Esophagus mucosa (tissue), 1 donor: ENCODE measurements at places on chromosomes 11 and 22.

DNA sequence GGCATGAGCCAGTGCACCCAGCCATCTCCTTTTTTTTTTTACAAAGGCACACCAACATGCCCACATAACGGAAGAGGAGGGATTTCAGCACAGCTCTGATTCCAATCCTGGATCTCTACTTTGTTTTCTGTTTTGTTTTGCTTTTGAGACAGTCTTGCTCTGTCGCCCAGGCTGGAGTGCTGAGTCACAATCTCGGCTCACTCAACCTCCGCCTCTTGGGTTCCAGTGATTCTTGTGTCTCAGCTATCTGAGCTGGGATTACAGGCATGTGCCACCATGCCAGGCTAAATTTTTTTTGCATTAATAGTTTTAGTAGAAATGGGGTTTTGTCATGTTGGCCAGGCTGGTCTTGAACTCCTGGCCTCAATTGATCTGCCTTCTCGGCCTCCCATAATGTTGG is 28.1 kb downstream of the VSTM5 start:
- no peak for ATAC-seq

DNA sequence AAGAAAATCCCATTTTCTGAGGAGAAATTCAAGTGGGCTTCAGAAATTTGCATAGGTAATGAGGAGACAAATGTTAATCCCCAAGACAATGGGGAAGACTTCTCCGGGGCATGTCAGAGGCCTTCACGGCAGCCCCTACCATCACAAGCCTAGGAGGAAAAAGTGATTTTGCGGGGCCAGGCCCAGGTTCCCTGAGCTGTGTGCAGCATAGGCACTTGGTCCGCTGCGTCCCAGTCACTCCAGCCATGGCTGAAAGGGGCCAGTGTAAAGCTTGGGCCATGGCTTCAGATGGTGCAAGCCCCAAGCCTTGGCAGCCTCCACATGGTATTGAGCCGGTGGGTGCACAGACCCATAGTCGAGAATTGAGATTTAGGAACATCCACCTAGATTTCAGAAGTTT is 570.7 kb downstream of the KCNA4 start:
- no peak for ATAC-seq

DNA sequence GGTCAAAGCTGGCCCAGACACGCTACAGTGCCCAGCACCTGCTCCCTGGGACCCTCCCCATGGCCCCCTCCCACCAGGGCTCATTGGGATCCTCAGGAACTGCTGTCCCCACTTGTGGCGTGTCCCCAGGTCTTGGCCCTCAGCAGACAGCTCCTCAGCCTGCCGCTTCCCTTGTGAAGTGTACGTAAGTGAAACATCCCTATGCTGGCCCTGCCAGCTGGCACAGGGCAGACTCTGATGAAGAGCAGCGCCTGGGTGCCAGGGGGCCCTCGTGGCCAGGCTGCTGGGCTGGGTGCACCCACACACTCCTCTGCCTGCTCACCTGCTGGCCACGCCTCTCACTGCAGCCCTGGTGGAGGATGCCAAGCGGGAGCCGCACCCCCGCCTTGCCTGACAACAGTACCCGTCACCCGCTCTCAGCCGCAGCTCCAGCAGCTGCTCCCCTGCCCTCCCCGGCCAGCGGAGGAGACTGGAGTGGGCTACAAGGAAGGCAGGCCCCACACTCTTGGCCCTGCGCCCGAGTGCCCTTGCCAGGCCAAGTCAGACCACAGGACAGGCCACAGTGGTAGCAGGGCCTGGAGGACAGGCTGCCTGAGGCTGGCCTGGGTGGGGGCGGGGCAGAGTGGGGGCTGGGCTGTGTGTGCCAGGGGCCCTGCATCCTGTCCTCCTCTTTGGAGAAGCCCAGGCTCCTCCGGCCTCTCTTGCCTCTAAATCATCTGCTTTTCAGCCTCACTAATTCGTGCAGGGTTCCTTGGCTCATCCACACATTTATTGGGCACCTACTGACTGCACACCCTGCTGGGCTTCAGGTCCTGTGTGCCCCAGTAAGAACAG is 39.5 kb downstream of the IGF2 start:
- peak; percentile 82 for ATAC-seq

DNA sequence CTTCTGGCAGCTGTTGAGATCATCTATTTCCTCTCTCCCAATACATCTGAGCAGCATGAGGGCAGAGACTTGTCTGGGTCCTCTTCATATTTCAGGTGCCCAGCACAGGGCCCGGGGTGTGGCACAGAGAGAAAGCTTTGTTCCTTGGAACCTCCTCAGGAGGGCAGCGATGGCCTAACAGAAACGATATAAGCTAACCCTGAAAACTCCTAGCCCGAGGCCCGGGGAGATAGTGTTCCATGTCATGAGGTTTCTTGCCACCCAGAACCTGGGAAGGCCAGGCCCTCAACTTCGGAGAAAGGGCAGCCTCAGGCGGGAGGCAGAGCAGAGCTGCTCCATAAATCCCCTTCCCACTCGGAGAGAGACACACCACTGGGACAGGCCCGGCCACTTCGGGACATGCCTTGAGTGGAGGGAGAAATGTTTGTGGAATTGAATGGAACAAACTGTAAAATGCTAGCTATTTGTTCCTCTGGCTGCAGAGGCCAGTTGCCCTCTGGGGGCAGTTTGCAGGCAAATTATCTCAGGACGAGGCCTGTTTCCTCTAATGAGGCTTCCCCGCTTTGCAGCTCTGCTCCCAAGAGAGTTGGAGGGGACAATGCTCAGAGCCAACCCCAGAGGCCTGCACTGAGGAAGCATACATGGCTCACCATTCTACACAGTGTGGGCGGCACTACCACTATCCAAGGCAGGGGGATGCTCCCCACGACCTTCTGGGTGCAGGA is 11.6 kb downstream of the ARRB1 start:
- ATAC-seq, result no peak

DNA sequence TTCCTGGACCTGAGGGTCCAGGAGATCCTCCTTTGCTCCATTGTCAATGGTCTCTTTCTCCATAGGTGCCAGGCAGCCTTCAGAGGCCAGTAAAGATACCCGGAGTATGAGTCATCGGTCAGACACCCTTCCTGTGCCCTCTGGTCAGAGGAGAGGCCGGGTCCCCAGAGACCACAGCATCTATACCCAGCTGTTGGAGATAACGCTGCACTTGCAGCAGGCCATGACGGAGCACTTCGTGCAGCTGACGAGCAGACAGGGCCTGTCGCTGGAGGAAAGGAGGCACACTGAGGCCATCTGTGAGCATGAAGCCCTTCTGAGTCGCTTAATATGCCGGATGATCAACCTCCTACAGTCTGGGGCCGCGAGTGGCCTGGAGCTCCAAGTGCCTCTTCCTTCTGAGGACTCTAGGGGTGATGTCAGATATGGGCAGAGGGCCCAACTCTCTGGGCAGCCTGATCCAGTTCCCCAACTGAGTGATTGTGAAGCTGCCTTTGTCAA is at the start of gene ACCSL:
ACCSL (plus strand) TSS at position 51 of the 501 bp plus-strand sequence; CDS start at position 107, 56 bp downstream.
- ATAC-seq, result no peak

GRCh38 chr11:8807544-8808225 is 103.3 kb upstream of the AKIP1 start:
- ATAC-seq, result peak; percentile 40
